Stimulated activated CD8-positive, alpha-beta memory T cell treated with anti-CD3 and anti-CD28 coated beads, Interleukin-4, amount 100 ng/mL, for 1 hour (primary cell): ENCODE measurements at places on chromosomes 4 and X.

- DNase-seq, result no peak
These were observed 445.4 kb downstream of the BCOR start for GRCh38 chrX:39652336-39652735.

- DNase-seq, result no peak
These were observed 142.4 kb downstream of the AMELX start for GRCh38 chrX:11435568-11435967.

DNA sequence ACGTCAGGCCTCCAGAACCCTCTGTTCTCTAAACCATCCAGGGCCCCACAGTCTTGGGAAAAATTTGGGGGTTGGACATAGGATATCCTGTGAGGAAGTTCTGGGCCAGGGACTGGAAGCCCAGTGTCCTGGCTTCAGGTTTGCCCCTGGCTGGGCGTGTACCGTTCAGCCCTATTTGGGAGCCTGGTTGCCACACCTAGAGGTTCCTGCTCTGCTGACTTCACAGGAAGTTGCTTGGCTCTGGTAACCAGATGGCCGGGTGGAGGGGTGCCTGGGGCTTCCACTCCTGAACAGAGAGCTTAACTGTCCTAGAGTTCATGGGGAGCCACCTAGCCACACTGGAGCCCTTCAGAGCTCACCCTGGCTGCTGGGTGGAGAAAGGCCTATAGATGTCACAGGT lies 1.1 kb downstream of the TAFAZZIN start:
- no peak for DNase-seq

DNA sequence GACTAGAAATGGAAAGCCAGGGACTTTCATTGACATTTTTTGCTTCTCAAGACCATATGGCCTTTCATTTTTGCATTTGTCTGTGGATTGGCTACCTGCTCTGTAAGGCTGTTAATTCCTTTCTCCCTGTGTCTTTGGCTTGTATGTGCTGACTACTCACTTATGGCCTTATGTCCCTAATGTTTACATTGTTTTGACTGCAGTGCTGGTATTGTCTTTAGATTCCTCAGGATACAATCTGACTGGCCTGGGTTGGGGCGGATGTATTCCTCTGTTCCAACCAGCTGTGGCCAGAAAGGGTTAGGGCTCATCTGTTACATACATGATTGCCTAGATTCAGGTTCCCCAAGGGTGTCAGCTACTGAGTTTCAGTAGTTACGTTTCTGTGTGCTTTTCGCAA lies 108.1 kb downstream of the RAPGEF2 start:
- DNase-seq, result no peak

DNA sequence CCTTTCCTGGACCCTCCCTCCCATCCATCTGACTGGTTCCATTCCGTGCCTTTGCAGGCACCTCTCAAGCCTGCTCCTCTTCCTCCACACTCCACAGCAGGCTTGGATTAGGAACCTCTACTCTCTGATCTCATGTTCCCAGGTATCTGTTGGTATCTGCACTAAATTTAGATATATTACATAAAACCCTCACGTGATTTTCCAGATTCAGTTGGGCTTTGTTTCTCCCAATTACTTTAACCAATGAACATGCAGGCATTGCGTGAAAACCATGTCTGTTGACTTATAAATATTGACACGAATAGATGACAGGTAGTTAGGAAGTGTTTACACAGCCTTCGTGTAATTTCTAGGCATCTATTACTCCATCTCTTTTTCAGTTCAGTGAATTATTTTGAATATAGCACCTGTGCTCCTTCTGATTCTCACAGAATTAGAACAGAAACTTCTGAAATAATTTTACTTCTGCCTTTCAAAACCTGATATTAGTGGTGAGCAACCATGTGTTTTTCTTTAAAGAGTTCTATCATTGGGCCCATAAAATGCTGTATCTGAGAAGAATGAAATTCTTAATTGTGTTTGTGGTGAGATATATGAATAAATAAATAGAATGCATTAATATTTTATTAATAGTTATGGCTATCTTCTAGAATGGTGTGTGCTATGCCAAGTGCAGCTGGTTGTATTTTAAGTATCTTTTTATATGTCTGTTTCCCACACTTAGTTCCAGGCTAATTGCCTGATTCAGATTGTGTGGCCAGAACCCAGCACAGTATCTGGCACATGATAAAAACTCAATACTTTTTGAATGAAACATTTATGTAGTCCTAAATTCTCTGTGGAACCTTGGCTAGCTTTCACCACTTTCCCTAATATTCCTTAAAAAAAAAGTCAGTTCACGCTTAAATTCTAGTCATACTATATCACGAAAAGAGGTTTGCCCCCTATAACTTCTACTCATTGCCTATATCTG lies 304.8 kb downstream of the QDPR start:
- no peak for DNase-seq

DNA sequence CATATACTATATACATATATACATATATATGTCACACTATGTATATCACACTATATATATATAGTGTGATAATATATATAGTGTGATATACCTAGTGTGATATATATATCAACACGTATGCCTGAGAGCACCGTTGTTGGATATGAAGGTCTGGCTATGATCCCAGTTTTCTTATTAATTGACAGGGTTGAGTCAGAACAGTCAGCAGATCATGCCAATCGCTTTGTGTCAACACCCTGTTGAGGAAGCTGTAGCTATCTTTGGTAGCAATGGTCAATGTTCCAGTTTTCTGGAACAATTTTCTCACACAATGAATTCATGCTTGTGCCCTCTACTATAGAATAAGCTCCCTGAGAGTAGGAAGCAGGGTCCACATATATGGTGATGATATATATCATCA lies 496.0 kb upstream of the AGA start:
- DNase-seq, result no peak

GRCh38 chrX:105475801-105476200 lies 255.3 kb upstream of the TEX13A start:
- DNase-seq, result no peak

- DNase-seq, result no peak
These were observed 33.3 kb upstream of the GPC4 start for GRCh38 chrX:133448512-133449076.

DNA sequence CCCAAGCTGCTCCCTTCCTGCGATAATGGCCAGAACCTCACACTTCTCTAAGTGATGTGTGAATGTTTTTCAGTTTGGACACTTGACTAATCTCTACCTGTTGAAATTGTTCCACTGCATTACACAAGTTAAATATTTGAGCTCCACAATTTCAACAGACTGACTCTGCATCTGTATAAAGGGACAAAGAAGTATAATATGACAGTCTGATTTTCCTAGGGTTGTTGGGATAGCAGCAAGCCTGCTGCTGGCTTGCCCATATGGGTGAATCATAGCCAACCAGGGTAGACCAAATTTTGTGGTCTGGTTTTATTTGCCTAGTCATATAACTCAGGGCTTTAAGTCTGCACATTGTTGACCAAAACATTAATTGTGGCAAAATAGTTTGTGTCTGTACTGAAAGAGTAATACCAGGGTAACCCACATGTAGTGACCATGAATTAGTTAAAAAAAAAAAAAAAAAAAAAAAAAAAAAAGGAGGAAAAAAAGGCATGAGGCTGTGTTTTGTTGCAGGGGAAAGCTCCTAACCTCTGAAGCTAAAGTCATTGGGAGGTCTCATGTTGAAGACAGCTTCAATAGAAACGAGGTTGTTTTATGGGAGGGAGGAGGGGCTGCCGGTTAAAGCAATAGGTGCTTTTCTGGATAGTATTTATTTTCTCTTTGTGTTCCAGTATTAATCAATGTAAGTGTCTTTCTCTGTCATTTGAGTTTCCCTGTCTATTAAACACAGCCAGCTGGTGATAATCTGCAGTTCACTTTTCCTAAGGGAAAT lies 534.2 kb downstream of the RAB28 start:
- DNase-seq, result no peak

DNA sequence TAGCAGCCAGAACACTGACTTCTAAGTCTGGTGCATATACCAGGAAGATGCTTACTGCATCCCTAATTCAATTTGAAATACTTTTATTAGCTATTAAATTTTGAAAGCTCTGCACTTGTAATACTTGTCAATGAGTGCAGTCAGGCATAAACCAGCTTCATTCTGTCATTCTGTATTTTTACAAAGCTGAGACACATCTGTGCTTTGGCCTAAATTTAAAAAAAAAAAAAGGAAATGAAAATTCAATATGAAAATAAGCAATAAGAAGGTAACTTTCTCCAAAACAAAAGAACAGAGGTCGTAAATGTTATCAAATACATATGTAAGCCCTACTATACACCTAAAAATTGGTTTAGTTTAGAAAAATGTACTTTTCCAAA lies 7.0 kb downstream of the SMIM14 start:
- DNase-seq, result no peak

DNA sequence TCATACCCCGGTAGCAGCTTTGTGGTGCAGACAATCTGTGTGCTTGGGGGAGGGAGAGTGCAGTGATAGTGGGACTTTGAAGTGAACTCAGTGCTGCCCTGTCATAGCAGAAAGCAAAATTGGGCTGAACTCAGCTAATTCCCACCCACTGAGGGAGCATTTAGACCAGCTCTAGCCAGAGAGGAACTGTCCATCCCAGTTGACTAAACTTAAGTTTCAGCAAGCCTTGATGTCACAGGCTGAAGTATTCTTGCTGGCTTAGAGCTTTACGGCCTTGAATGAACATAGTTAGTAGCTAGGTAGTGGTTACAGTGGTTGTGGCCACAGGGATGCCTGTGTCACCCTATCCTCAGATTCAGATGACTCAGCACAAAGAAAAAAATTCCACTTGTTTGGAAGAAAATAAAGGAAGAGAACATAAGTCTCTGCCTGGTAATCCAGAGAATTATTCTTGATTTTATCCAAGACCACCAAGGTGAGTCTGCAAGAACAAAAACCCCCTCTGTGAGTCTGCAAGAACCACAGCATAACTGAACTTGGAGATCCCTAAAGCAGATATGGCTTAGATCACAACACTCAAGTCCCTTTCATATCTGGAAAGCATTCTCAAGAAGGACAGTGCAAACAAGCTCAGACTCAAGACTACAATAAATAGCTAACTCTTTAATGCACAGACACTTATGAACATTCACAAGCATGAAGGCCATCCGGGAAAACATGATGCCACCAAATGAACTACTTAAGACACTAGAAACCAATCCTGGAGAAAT lies 39.4 kb downstream of the ADH7 start:
- no peak for DNase-seq

- DNase-seq, result no peak
These were observed 28.2 kb downstream of the SAT1 start for GRCh38 chrX:23811108-23811651.

- no peak for DNase-seq
These were observed 1109.0 kb upstream of the IGFBP7 start for GRCh38 chr4:58219179-58219578.

DNA sequence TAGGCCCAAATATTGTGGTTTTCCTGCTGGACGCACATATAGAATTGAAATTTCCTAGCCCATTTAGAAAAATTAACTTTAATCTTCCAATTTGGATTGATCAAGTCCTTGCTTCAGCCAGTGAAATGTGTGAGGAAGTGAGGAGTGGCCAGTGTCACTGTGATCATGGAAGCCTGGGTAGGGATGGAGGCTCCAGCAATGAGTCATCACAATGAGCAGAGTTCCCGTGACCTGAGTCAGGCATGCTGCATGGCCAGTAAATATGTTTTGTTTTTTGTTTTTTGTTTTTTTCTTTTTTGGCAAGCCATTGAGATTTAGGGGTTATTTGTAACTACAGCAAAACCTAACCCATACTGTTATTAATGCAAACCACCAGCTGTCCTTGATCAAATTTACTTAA lies 52.1 kb downstream of the IDS start:
- no peak for DNase-seq

GRCh38 chrX:790041-790506 lies 159.5 kb downstream of the SHOX start:
- no peak for DNase-seq

DNA sequence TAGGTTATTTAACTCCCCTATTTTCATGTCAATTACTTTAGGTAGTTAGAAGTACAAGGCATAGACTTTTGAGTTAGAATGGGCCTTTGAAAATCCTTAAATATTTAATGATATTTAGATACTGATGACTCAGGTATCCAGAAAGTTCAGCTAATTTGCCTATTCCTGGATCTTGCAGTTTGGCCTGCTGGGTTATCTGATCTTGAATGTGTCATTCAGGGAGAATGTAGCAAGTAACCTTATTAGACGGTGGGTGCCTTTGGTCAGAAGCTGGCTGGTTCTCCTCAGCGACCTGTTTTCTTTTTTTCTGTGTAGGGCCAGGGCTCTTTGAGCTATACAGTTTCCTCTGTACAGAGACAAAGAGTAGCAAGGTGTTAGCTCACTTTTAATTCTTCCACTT lies 42.0 kb downstream of the MTM1 start:
- no peak for DNase-seq

DNA sequence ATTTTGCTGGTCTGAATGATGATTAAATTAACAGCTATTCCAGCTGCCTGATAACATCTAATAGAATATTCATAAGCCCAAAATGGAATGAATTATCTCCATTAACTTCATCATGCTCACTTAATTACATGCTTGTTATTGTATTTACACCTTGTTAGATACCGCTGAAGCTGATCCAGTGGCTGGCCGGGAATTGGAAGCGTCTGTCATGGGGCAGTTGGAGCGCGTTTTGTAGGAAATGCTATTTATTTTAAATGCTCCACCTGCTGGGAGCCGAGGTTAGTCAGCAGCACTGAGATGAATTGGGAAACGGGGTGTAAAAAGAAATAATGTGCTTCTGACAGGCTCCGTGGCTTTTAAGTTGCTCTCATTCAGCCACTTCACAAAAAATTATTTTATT lies 25.2 kb downstream of the ARX start:
- no peak for DNase-seq

GRCh38 chr4:139560406-139561104 lies 4.5 kb upstream of the SETD7 start:
- DNase-seq, result no peak

DNA sequence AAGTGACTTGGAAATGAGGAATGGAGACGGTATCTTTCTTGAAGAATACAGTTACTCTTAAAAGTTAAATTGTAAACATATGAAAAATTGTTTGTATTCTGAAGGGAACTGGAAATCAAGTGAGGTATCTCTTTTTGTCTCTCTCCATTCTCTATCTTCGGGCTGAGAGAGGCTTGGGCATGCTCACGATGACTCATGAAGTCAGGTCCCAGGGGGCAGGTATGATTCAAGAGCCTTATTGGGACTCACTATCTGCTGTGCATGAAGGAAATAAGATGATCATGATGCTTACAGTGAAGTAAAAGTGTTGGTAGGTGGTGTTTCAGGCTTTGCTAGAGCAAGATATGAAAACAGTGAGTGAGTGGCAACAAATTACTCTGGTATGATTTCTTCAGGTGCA lies 200.4 kb upstream of the PITX2 start:
- DNase-seq, result no peak

- DNase-seq, result no peak
These were observed 11.2 kb downstream of the KLHL8 start for GRCh38 chr4:87209182-87209581.

DNA sequence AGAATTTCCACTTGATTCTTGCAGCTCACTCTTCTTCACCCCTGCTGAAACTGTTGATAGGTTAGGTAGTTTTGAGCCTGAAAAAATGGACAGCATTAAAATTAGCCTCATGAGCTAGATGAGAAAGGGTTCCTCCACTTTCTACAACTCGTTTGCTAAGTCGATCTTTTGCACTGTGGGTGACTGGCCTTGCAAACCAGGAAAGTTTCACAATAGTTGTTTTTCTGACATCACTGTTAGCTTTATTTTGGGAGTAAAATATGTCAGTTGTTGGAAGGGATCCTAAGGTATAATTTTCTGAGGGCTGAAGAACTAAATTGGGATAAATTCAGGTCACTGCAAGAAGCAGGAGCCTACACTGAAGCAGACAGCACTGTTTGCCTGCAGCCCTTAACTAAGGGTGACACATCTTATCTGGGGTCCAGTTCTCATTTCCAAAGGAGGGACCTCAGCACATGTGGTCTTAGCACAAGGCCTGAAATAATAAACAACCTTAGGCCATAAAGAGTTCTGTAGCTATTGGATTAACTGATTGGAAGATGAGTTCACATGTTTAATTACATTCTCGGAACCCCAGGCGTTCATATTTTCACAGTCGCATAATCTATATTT lies 29.1 kb downstream of the ANAPC4 start:
- no peak for DNase-seq
